Right cardiac atrium (tissue), 5 donors: ENCODE measurements at places on chromosomes 7 and 10.
A peak's percentile ranks its signal among the peaks of the same experiment; 100 is the strongest.

GRCh38 chr10:102777711-102778453 is 34.1 kb downstream of the WBP1L start:
- no peak for DNase-seq

GRCh38 chr7:31432836-31433340 is 81.0 kb upstream of the ITPRID1 start:
- DNase-seq, result no peak

GRCh38 chr10:110793128-110793812 is 78.5 kb upstream of the PDCD4 start:
- DNase-seq, result no peak

DNA sequence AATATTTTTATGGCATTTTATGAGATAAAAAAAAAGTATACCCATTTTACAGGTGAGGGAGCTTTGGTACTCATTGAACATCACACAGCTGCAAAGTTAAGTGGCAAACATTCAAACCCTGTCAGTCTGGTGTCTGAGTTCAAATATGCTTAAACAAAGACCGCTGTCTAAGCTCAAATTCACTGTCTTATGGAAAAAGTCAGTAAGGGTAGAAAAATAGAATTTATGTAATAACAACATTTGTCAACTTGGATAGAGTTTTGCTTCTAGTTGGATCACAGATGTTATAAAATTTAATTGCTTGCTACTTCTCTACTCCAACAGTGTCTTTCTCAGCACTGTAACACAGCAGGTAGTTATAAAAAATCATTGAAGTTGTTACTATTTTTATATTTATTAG is 161.7 kb upstream of the CSTF2T start:
- no peak for DNase-seq

GRCh38 chr7:48255046-48255445 is 83.8 kb downstream of the ABCA13 start:
- DNase-seq, result no peak

GRCh38 chr10:1642600-1643160 is 94.6 kb downstream of the ADARB2 start:
- no peak for DNase-seq

DNA sequence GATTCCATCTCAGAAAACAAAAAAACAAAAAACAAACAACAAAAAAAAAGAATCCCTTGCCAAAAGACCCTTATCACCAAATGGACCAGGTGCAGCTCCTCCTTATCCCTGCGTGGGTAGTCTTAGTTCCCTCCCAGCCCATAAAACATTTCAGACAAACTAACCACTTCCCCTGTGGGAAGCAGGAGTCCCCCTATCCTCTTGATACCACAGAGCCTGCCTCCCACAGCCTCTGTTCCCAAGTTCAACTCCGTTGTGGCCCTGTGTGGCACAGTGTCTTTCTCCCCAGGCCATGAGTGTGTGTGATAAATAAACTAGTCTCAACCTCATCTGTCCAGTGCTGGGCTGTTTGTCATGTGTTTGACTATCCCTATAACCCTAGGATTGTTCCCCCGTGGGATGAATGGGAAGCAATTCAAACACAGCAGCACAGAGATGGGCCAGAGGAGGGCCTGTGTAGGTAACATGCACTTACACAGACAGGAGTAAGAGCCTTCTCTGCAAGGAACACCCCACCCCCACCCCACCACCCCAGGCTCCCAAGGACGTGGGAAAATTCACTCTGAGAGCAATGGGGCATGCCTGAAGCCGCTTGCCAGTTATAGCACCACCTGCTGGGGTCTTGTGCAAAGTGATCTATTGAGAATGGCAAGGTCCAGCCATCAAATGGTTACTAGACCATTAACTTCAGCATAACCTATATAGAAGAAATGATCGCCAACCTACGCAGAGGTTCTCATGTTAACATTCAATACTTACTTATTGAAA is 147.1 kb upstream of the GHITM start:
- DNase-seq, result no peak

- peak; percentile 85 for DNase-seq
Measured at GRCh38 chr10:5293691-5294550, 70.8 kb upstream of the UCN3 start.

GRCh38 chr7:106057962-106058927 is 53.9 kb downstream of the SYPL1 start:
- DNase-seq, result peak; percentile 70

- no peak for DNase-seq
Measured at GRCh38 chr7:30159163-30159562, 24.4 kb downstream of the MTURN start.

DNA sequence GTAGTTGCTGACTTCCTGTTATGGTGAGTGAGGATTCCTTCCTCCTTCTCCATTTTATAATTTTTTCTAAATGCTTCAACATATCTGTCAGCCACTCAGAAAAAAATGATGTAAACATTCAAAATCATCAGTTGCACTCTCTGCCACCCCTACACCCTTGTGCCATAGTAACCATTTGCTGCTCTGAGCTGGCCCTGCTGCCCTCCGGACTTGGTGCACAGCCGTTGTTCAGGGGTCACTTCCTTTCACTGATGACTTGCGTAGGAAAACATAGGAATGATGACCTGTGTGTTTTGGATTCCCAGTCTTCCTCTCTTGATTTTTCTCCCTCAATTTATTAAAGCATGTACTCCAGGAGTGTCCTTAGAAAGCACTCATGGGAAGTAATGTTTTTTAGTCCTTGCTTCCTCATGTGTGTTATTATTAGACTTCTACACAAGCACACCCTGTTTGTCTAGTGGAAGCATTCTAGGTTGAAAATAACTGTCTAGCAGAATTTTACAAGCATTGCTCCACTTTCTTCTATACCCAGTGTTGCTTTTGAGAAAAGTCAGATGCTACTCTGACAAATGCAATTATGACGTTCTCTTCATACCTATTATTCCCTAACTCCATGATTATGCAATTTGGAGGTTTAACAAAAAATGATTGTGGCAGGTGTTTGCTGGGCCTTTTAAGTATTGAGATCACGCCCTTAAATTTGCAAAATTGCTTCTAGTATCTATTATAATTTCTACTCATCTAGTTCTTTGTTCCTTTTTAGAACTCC is 62.6 kb upstream of the MTPN start:
- no peak for DNase-seq

DNA sequence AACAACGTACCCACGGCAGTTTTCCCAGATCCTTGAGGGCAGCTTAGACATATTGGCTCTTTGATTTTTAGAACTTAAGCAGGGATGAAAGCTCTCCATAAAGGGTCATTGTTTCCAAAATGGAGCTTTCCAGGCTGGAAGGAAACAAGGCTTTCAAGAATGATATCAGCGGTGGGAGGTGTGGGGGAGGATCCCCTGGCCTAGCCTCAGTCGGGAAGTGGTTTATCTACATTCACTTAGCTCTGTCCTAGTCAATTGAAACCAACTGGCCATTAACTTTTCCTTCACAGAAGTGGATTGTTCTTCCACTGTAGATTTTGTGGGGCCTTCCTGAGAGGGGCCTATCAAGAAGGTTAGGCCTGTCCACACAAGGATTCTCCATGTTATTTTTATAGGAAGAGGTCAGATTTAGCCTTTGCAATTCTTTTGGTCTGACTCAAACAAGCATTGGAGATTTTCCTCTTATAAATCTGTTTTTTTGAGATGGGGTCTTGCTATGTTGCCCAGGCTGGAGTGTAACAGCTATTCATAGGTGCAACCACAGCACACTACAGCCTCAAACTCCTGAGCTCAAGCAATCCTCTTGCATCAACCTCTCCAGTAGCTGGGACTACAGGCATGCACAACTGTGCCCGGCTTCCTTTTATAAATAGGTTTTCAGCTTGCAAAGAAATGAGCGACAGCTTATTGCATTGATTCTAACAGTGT is 343.5 kb downstream of the LRMDA start:
- DNase-seq, result no peak

GRCh38 chr10:72719941-72720592 is 28.1 kb downstream of the MCU start:
- DNase-seq, result no peak

DNA sequence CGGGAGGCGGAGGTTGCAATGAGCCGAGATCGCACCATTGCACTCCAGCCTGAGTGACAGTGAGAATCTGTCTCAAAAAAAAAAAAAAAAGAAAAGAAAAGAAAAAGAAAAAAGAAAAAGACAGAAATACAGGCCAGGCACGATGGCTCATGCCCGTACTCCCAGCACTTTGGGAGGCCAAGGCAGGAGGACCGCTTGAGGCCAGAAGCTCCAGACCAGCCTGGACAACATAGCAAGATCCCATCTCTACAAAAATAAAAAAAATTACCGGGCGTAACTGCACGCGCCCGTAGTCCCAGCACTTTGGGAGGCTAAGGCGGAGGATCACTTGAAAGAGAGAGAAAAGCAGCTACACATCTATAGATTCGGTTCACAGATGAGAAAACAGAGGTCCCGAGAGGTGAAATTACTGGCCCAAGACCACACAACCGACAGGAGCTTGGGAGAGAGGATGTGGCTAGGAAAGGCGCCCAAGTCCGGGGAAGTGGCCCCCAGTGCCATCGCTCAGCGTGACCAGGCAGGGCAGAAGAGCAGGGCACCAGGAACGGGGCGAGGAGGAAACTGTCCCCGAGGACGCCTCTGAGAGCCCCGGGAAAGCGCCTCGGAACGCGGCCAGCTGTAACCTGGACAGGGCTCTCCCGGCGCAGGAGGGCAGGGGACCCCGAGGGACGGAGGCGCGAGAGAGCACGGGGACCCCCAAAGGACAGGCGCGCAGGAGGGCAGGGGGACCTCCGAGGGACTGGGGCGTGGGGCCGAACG is 612 bp downstream of the SNX8 start:
- no peak for DNase-seq

GRCh38 chr7:40156988-40157387 is 22.2 kb downstream of the SUGCT start:
- DNase-seq, result no peak

- no peak for DNase-seq
Measured at GRCh38 chr10:32985775-32986350, 27.8 kb upstream of the ITGB1 start.

DNA sequence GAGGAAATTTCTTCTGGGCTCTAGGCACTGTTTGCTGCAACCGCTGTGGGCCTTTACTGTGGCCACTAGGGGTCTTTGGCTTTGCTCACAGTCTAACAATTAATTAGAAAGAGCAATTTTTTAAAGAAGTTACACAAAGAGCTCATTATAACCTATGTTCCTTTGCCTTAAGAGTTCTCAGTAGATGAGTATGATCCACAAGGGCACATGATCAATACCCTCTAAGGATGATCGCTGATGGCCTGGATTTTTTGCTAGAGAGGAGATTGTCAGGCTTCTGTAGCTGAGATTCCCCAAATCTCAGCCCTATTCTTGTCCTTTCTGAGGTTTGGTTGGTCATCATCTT is 80.8 kb upstream of the RHOBTB1 start:
- no peak for DNase-seq

GRCh38 chr10:99629625-99629978 is 9.4 kb upstream of the SLC25A28 start:
- DNase-seq, result no peak

- no peak for DNase-seq
Measured at GRCh38 chr10:74813381-74814259, 12.8 kb upstream of the KAT6B start.

DNA sequence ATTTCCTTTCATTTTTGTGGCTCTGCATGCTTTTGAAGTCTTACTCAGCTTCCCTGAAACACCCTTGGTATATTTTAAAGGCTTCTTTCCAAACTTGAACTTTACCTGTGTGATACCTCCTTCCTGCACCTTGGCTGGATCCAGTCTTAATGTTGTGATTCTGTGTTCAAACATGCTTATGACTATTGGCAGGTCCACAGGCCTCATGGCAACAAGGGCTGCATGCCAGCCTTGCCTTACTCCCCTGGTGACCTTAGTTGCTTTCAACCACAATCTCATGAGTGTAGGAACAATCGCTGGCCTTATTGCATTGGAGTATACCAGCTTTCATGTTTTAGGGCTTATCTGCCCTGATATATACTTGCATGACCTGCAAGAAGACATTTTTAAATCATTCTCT is 238.7 kb downstream of the KIF20B start:
- no peak for DNase-seq

DNA sequence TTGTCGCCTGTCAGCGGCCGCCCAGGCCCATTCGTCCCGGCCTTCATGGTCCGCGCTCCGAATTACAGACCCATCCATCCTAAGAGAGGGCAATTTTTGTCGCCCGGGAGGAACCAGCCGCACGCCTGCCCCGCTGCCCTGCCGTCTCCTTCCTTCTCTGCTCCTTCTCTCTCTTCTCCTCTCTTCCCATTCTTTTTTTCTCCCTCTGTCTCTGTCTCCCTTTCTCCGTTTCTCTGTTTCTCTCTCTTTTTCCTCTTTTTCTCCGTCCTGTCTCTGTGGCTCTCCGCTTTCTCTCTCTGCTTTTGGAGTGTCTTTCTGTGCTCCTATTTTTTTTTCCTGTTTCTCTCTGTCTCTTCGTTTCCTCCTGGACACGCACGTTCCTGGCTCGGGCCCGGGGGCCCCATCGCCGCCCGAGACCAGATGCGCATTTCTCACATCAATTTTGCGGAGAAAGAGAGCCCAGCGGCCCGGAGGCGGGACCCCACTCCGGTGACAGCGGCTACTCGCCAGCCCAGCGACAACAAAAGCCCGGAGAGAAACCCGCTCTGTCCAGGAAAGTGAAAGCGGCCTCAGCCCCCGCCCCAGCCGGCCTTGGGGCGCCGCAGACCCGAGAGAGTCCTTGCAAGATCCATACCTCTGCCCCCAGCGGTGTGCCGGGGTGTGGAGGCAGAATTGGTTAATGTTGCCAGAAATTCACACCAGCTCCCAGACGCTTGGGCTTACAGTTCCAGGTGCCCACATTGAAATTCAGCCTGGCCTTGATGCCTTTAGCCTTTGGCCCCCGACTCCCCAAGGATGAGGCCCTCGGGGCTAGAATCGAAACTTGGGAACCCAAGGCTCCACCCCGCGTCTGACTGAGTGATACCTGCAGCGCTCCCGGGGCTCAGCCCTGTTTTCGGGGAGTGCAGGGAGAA is 4.1 kb downstream of the LBX1 start:
- no peak for DNase-seq

- no peak for DNase-seq
Measured at GRCh38 chr10:130555411-130555750, 419.2 kb downstream of the GLRX3 start.

GRCh38 chr7:148982654-148983199 is 45.6 kb downstream of the PDIA4 start:
- no peak for DNase-seq

- no peak for DNase-seq
Measured at GRCh38 chr10:50511492-50512213, 112.1 kb downstream of the SGMS1 start.

DNA sequence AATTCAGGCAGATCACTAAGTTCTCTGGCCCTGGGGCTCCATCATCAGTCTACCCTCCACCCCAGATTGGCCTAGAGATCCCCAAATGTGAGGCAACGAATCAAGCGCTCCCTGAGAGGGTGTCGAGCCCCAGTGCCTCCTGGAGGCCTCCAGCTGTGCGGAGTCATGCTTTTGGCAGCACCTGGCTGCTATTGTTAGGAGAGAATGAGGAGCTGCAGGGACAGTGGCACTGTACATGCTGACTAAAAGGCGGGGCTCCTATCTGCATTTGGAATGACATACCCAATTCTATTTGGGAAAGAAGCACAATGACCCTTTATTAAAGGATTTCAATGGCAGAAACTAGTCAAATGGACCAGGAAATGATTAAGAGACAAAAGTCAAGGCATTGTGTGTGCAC is 161.8 kb downstream of the DPY19L1 start:
- no peak for DNase-seq

- peak; percentile 37 for DNase-seq
Measured at GRCh38 chr7:37385787-37386186, 62.9 kb downstream of the ELMO1 start.

GRCh38 chr10:79937701-79938151 is 11.2 kb downstream of the SFTPD start:
- DNase-seq, result peak; percentile 21

- DNase-seq, result no peak
Measured at GRCh38 chr7:150586068-150586784, 19.0 kb downstream of the GIMAP4 start.

GRCh38 chr7:8035192-8035591 is 66.6 kb downstream of the GLCCI1 start:
- no peak for DNase-seq
